ENCODE measurements at places on chromosomes 1 and 21.

DNA sequence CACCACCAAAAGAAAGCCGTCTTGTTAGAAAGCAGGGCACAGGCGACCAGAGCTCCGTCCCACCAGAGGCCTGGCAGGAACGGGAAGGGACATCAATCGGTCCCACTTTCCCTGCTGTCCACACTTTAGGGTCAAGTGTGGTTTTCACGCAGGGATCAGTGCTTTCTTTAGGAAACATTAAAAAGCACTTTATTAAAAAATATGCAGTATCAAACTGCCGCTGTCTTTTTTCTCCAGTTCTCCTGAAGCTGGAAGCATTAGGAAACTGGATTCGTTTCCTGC lies 437 bp downstream of the IFNLR1 start:
- peak; percentile 2 for ATAC-seq

DNA sequence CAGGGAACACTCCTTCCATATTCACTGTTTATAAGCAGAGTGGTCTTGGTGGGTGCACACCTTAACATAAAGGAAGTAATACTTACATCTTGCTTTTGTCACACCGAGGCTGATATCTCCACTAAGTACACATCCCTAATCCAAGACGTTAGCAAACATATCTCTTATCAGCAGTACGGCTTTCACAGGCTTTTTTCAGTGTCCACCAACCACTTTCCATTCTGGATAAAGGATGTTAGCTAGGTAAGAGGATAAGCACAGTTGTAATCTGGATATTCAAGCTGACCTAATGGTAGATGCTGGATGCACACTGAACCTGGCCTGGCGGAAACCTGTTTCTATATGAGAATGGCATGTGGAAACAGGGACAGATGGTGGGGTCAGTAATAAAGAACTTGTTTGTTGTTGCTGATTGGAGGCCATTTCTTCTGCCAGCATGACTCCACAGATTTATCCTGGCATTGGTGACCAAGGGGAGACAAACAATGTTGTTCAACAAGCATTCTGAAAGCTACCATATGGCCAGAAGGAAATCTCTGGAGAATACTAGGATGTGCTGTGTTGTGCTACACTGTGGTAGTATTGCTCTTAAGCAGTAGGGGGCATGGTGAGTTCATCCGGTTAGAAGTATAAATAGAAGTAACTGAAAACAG lies 416.4 kb downstream of the PTBP2 start:
- ATAC-seq = peak; percentile 51

DNA sequence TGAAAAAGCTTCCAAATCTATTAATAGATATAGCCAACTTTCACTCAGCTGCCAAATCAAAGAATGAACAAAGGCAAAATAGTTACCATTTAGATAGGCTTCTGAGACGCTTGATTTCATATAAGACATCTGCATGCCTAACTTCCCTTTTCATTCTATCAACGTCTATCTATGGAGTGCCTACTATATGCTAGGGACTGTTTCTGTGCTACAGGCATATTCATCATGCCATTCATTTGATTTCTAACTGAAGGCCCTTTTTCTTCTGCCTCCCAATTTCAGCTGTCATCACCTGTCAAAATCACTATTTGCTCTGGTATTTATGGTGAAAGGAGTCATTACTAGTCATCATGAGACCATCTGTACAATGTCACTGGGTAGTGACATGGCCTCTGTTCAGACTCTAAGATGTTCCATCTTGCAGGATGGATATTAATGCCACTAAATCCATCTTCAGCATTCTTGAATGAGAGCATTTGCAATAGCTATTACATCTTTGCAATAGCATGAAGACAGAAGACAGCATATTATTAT lies 4.3 kb upstream of the KRTAP13-1 start:
- no peak for ATAC-seq

DNA sequence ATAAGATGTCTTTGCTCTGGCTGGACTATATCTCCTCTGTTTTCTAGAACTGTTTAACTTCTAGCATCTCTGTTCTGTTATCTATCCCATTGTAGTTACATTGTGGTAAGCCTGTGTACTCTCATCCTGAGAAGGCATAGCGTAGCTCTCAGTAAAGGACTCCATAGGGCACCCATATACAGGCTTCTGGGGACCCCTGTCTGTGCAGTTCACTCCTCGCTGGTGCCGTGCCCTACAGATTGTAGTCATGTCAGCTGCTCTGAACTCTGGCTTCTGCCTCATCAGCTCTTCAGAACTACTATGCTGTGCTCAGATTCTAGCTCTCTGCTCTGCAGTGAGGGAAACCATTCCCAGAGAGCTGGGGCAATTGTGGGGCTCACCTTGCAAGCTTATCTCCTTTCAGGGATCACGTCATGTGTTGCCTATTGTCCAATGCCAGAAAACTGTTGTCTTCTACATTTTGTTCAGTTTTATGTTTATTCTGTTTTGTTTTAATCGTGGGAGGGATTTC lies 181.3 kb upstream of the USP24 start:
- no peak for ATAC-seq

- ATAC-seq = no peak
These were observed 140.1 kb upstream of the FMN2 start for GRCh38 chr1:239951511-239952140.

- no peak for ATAC-seq
These were observed 7.1 kb downstream of the BLACAT1 start for GRCh38 chr1:205448540-205449253.

DNA sequence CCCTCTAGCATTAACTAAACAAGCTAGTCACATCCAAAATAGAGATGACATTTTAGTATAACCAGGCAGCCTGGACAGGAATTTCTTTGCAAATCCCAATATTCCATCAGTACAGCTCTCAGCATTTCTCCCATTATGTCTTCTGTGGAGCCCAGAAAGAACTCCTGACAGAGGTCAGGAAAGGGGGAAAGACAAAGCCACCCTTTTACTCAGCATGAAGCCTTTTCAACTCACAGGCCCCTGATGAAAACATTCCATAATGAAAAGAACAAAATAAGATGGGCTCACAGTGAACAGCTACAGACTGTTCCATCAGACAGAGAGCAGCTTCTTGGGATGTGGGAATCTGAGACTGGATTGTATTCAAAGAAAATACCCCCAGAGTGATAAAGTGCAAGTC lies 80.6 kb downstream of the TEX35 start:
- ATAC-seq = no peak

DNA sequence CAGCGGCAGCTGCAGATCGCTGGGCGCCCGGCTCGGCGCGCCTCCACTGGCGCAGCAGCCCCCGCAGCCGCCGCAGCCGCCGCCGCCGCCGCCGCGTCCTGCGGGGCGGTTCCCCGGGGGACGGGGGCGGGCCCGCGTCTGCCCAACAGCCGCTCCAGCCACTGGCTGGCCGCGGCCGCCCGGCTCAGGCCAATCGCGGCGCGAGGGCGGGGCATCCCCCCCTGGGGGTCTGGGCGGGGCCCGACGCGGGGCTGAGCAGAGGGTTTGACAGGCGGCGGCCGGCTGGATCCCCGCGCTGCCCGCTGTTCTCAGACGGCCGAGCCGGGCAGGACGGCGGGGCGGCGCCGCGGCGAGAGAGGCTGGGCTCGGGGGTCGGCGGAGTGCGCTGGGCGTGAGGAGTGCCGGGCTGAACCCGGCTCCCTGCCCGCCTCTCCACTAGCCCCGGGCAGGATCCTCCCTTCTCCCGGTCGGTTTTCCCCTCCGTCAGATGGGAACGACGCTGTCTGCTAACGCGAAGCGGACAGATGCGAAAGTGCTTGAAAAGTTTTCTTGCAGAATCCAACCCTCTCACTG lies at the start of gene GLIS1:
Gene GLIS1, minus strand, starts transcription at position 56 of the 573 bp plus-strand sequence. CDS start 1,100 bp downstream, outside the sequence.
- ATAC-seq = peak; percentile 96

- peak; percentile 75 for ATAC-seq
These were observed at the start of gene S100A16 for GRCh38 chr1:153612755-153613331. S100A16 (minus strand) TSS chr1:153613137; CDS start chr1:153608151, 4,986 bp downstream.

GRCh38 chr1:180117764-180118116 lies 36.9 kb upstream of the QSOX1 start:
- peak; percentile 44 for ATAC-seq

DNA sequence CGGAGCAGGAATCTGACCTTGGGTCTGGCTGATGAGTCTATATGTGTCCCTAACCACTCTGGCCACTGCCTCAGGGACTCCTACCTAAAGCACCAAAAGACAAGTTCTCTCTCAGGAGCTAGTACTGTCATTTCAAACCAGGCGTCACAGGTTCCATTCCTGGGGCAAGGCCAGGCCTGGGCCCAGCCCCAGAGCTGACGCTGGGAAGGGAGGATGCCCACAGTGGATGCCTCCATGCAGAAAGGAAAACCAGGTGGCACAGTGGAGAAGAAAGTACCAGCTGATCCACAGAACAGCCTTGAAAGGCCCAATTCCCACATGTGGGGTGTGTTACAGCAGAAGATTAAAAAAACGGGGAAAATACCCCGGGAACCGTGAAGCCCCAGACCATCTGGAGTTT lies 77.4 kb downstream of the DMRTB1 start:
- no peak for ATAC-seq

- no peak for ATAC-seq
These were observed 5.1 kb downstream of the CD1D start for GRCh38 chr1:158185770-158186169.

GRCh38 chr1:53658489-53659230 lies 80.3 kb downstream of the GLIS1 start:
- no peak for ATAC-seq

- ATAC-seq = no peak
These were observed 136.4 kb downstream of the AKT3 start for GRCh38 chr1:243713470-243714186.

- ATAC-seq = no peak
These were observed 67.0 kb upstream of the PTCH2 start for GRCh38 chr1:44909901-44910544.

DNA sequence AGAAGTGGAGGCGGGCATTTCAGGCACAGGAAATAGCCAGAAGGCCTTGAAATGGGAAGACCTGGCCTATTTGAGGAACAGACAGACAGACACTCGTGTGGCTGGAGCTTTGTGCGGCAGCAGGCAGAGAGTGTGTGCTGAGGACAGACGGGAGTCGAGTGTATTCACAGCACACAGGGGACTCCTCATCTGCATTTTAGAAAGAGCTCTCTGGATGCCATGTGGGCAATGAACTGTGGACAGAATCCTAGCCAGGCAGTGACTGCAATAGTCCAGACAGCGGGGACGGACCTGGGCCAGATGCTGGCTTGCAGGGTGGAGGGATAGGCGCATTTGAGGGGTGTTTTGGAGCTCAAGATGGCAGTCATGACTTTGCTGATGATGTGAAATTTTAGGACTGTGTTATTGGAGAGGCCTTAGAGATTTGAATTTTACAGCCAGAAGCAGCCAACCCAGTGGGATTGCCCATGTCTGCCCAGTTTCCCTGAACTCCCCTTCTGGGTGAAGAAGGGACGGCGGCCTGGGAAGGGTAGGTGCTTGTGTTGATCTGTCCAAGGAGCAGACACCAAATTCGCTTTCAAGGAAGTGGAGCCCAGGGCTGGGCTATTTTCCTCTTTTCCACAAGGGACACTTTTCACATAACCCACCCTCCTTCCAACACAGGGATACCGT lies 43.7 kb downstream of the CHAF1B start:
- no peak for ATAC-seq

Data from gastroesophageal sphincter (tissue), 4 donors.